ENCODE measurements at places on chromosomes 1 and 21. TPM values are rescaled to one million over a fixed set of nuclear protein-coding genes. Genes with fewer than 3 reads are reported as not detected.

The CADM3 gene
- total RNA-seq: 0.04 TPM

The OR10J5 gene
- total RNA-seq: not detected

The GPR61 gene
- total RNA-seq: not detected

The GJA4 gene
- total RNA-seq: not detected

The CLCNKA gene
- not detected for total RNA-seq

The IBA57 gene
- 12.7 TPM for total RNA-seq

The GPR25 gene
- total RNA-seq: not detected
